ENCODE measurements at places on chromosomes 16 and 17.
A peak's percentile ranks its signal among the peaks of the same experiment; 100 is the strongest.

DNA sequence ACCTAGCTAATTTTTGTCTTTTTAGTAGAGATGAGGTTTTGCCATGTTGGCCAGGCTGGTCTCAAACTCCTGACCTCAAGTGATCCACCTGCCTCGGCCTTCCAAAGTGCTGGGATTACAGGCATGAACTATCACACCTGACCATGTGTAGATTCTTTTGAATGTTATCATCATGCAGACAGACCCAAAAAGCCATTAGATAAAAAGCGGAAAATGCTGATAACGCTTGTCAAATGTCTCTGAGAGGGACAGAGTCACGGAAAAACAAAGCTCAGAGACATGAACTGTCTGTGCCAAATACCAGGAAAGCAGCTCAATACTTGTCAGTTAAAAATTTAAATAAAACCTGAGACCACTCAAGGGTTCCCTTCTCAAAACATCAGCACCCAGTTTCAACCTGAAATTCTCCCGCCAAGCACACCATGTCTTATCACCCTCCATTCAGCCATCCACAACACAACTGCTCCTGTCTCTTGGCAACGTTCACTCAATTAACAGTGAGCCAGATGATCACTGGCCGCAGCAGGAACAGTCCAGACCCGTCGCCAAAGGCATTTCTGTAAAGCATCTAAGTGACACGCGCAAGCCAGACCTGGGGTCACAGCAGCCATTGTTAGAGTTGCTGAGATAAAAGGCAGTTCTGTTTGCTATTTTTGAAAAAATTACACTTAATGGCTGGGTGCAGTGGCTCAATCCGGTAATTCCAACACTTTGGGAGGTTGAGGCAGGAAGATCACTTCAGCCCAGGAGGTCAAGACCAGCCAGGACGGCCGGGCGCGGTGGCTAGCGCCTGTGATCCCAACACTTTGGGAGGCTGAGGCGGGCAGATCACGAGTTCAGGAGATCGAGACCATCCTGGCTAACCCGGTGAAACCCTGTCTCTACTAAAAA is 29.7 kb downstream of the FANCA start:
- no peak for DNase-seq

- DNase-seq, result no peak
Measured at GRCh38 chr17:72996791-72997190, 95.7 kb downstream of the SLC39A11 start.

DNA sequence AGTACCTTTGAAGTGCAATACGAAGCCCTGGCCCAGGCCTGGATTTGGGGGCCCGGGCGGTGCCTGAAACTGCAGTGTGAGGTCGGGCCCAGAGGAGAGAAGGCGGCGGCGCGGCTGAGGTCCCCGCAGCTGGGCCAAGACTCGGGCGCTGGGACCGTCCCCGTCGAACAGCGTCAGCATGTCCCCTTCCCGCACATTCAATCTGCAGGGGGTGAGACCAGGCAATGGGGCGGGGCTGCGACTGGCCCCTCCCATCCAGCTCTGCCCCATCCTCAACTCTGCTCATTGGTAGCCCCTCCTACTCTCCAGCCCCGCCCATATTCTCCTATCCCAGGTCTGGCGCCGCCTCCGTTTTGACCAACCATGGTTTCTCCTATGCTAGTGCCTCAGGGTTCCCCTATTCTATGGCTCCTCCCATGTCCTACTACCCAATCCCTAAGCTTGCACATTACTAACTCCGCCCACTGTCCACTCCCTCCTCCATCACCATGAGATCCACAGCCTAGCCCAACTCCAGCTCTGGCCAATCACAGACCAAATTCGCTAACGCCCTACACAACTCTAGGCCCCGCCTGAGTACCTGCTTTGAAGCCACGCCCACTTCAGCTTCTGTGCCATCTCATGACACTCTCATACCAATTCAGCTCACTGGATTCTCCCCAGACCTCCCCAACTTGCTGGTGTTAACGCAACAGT is 14.4 kb upstream of the CDIPT start:
- DNase-seq, result peak; percentile 76

DNA sequence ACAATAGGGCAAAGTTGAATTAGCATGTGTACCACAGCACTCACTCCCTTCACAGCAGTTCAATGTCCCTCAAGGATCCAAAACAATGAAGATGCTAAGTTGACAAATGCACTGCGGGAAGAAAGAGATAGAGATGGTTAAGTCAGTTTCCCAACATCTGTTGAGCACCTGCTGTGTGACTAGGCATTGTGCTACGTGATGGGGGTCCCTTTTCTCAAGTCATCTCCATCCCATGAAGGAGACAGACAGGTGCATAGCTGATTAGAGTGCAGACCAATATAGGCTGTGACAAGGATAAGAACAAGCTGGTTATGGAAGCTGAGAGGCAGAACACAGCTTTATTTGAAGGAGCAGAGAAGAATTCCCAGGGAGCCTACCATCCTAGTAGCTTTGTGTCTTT is 114.2 kb downstream of the HAPSTR1 start:
- no peak for DNase-seq

DNA sequence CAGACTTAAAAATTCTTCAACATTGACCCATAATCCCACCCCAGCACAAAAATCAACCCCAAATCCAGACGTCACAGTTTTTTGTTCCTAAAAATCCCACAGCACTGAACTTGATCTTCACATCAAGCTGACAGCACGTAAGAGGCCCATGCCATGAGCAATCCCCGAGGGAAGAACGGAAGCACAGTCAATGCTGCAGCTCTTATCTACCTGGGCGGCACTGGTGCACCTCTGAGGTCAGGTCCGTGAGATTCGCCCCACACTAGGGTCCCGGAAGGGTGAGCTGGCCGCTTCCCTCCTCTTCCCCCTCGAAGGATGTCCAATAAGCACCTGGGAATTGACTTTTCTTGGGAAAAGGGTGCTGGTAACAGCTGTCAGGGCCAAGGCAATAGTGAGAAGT is 11.3 kb upstream of the ITGAE start:
- DNase-seq, result no peak

DNA sequence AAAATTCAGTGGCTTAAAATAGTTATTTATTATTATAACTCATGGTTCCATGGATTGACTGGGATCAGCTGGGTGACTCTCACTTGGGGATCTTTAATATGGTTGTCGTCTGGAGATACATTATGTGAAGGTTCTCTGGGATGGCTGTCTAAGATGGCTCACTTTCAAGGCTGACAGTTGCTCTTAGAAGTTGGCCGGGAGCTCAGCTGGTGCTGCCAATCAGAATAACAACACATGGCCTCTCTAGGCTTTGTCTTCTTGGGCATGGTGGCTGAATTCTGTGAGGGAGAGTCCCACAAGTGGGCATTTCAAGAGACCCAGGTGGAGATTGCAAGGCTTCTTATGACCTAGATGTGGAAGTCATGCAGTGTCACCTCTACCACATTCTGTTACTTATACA is 269.7 kb downstream of the CA10 start:
- DNase-seq, result no peak

GRCh38 chr16:80166082-80166481 is 374.7 kb upstream of the DYNLRB2 start:
- no peak for DNase-seq

DNA sequence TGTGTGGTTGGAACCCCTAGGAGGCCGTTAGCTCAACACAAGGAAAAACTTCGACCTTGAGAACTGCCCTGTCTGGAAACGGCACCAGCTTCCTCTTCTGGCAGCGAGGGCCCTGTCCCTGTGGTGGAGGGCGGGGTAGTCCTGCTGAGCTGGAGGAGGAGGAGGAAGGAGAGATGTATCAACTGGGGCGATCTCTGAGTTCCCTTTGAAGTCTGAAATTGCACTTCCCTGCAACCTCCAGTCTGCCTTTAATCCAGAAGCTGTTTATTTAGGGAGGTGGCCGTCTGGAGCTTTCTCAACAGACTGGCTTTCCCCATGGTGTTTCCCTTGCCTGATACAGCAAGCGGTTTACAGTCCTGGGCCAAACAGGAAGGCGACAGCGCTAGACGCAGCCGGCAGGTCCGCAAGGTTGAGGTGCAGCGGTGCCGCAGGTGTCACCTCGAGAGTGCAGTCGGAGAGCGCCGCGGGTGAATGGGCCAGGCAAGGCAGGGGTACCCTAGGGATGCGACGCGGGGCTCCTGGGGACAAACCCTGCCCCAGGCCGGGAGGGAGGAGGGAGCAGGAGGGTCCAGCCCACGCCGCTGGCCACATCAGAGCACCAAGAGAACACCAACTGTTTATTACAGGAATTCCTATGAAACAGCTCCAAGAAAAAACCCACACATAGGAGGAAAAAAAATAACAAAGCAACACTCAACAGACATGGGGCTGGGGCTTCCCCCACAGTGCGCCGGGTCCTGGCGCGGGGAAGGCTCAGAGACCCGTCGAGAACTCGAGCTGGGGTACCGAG is 11.4 kb upstream of the MRPS23 start:
- DNase-seq, result peak; percentile 41

- DNase-seq, result peak; percentile 67
Measured at GRCh38 chr16:71882505-71883167, 1.3 kb downstream of the ZNF821 start.

GRCh38 chr17:46977348-46977747 is 1.7 kb downstream of the RPRML start:
- peak; percentile 41 for DNase-seq

DNA sequence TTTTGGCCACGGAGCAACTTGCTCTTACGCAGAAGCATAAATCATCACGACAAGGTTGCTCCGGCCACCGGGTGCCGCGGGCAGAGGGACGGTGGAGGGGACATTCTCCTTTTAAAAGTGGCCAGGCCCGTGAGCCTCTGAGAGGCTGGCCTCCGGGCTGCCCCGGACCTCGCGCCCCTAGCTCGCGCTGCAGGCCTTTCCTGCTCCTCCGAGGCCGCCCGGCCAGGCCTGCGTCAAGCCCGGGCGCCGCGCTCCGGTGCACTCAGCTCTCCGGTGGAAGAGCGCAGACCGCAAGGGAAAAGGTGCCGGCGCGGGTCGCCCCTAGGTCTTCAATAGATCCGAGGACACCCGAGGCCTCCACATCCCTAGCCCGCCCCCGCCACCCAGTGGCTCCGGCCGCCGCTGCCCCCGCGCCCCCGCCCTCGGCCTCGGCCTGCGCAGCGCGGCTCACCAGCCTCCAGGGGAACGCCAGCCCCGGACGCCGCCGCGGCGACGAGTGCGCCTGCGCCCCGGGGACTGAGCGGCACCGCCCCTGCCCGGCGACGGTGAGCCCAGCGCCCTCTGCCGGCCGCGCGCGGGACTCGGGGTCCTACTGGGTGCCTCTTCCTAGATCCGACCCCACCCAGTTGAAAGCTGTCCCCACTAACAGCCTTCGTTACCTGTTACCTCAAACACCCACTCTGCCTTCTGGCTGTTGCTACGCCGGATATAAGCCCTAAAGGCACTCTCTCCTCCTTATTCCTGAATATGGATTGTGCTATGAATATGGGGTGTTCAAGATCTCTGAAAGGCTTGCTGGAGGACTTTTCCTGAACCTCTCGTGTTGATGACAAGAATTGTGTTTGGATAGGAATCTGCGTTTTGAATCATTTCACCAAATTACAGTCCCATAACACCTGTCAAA is at the start of gene LYRM9:
Gene LYRM9, minus strand, starts transcription at position 500 of the 904 bp plus-strand sequence. CDS start 10,671 bp downstream, outside the sequence.
- peak; percentile 88 for DNase-seq

- DNase-seq, result no peak
Measured at GRCh38 chr16:78970650-78971049, 629.9 kb downstream of the MAF start.

DNA sequence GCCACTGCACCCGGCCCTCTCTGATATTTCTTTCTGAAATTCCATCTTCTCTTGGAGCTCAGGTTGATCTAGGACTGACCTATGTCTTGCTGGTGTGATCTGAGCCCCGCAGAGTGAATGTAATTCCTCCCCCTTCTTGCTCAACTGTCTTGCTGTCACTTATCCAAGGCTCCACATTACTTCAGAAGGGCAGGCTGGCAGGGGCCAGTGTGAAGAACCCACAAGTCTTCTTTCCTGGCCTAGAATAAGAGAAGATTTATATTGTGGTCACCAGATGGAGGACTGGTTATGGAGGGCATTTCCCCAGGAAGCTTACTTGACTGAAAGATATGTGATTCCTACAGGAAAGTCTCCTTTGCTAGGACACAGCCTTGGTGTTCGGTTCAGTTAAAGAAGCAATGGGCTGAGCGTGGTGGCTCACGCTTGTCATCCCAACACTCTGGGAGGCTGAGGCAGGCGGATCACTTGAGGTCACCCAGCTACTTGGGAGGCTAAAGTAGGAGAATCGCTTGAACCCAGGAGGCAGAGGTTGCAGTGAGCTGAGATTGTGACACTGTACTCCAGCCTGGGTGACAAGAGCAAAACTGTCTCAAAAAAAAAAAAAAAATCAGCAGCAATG is 13.4 kb downstream of the ITGAL start:
- DNase-seq, result peak; percentile 72

- DNase-seq, result no peak
Measured at GRCh38 chr17:867896-868489, 85.8 kb downstream of the MRM3 start.

GRCh38 chr17:6677158-6677831 is 25.7 kb downstream of the C17orf100 start:
- DNase-seq, result peak; percentile 67

DNA sequence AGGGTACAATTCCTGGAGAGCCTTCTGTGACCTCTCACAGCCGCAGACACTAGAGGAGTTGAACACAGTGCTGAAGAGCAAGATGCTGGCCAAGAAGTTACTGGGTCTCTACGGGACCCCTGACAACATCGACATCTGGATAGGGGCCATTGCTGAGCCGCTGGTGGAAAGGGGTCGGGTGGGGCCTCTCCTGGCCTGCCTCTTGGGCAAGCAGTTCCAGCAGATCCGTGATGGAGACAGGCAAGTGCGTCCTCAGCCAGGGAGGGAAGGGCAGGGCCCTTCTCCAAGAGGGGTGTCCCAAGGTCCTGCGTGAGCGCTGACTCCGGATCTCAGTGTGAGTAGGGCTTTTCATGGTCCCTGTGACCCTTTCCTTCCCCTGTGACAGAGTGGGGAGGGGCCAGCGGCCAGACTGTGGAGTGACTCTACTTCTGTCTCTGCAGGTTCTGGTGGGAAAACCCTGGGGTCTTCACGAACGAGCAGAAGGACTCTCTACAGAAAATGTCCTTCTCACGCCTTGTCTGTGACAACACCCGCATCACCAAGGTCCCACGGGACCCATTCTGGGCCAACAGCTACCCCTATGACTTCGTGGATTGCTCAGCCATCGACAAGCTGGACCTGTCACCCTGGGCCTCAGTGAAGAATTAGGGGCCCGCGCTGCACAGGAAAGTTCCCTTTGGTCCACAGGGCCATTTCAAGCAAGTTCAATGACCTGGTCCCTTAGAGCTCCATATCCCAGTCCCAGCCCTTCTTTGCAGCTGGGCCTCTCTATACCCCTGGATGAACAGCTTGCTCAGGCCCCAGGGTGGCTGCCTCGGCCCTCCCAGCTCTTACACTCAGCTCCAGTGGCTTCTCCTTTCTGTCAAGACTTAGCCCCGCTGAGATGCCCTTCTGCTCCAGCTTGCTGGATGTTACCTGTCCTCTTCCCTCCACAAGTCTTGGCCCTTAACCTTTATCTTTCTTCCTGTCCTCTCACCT is 13.1 kb downstream of the MPO start:
- no peak for DNase-seq

GRCh38 chr17:79871131-79871530 is 31.9 kb upstream of the CBX4 start:
- DNase-seq, result no peak

GRCh38 chr16:81421536-81421935 is 23.1 kb upstream of the CMIP start:
- DNase-seq, result no peak

GRCh38 chr16:67412294-67412693 is 4.0 kb downstream of the ZDHHC1 start:
- no peak for DNase-seq

GRCh38 chr17:77115510-77115909 is 25.3 kb upstream of the SEC14L1 start:
- no peak for DNase-seq
